NCI-H748 treated with DMSO at 0.1 percent for 48 hours (cell line): ENCODE measurements at places on chromosomes 13 and 19.

DNA sequence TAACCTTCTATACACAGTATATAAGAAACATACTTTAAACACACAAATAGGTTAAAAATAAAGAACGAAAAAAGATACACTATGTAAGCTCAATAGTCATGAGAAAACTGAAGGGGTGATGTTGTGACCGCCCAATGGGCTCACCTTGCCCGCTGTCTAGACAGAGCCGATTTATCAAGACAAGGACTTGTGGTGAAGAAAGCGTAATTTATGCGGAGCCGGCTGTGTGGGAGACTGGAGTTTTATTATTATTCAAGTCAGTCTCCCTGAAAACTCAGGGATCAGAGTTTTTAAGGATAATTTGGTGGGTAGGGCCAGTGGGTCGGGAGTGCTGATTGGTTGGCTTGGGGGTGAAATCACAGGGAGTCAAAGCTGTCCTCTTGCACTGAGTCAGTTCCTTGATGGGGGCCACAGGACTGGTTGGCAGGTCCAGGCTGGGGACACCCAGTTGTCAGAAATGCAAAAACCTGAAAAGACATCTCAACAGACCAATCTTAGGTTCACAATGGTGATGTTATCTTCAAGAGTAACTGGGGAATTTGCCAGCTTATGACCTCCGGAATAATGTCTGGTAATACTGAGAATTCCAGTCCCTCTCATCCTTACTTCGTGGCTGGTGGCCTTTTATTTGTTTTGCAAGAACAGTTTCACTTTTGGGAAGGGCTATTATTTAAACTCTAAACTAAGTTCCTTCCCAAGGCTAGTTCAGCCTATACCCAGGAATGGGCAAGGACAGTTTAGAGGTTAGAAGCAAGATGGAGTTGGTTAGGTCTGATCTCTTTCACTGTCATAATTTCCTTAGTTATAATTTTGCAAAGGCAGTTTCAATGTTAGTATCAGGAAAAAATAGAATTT, 96.6 kb downstream of the UBL3 start:
- DNase-seq = no peak

DNA sequence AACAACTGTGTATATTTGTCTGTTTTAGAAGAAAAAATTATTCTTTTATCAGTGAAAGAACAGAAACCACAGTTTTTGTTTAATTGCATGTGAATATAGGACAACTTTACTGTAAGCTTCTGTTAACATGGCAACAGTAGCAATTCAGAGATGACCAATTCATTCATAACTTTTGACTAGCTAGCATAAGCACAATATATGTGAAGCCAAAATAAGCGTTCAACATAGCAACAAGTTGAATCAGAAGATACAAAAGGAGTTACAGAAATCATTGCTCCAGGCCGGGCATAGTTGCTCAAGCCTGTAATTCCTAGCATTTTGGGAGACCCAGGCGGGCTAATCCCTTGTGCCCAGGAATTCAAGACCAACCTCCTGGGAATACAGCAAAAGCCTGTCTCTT, 197.1 kb upstream of the GPC6 start:
- DNase-seq = no peak

GRCh38 chr19:16155128-16155527, 11.6 kb downstream of the HSH2D start:
- no peak for DNase-seq

DNA sequence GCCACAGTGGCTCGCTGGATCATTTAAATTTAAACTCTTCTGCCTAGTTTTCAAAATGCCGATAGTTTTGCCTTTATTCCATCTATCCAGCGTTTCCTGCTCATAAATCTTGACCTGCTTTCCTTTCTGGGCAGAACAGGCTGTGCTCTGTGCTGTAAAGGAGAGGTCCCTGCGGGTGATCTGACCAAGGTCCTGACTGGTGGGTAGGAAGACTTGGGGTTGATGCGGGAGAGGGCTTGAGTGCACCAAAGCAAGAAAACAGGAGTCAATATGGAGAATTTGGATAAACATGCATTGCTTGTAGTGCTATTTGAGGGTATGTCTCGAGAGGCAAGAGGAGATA, 533.6 kb downstream of the MYO16 start:
- no peak for DNase-seq

- DNase-seq = no peak
Measured at GRCh38 chr19:22628401-22628800, 5.7 kb upstream of the ZNF492 start.

- no peak for DNase-seq
Measured at GRCh38 chr19:33781415-33781935, 15.2 kb upstream of the KCTD15 start.

GRCh38 chr13:67267136-67267535, 37.0 kb upstream of the PCDH9 start:
- no peak for DNase-seq

GRCh38 chr19:15438124-15438496, 11.6 kb downstream of the WIZ start:
- no peak for DNase-seq
